ENCODE measurements at places on chromosomes 7 and 10.
A peak's percentile ranks its signal among the peaks of the same experiment; 100 is the strongest.

GRCh38 chr7:24730018-24730369 lies 27.3 kb downstream of the GSDME start:
- ATAC-seq, result peak; percentile 30
- H3K27ac ChIP-seq, result no peak overlapping the region
- peaks cover 14% of the 10 kb centered on the region for H3K4me1 ChIP-seq
- H3K27me3 ChIP-seq, result peaks cover 25% of the 10 kb centered on the region
- H3K4me3 ChIP-seq, result no peak overlapping the region

DNA sequence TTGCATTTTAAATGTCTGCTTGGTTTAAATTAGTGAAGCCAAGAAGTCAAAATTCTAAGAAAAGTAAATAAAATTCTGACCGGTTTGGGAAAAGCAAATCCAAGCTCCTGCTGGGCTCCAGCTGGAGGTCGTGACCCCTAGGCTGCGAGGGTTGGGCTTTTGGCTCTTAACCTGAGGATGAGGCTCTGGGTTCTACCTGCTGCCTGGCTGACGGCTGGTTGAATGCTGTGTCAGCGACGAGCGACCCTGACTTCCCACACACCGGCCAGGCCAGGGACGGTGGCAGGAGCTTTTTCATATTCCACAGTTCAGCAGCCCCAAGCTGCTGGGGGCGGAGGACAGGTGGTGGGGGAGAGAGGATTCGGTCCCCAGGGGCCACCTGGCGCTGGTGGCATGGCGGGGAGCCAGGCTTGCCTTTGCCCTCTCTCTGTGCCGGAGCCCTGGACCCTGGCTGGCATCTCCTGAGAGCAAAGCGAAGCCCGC lies 843 bp upstream of the PLPP4 start:
- ATAC-seq, result no peak
- peaks cover 22% of the 10 kb centered on the region for H3K27me3 ChIP-seq
- H3K4me3 ChIP-seq, result no peak overlapping the region
- H3K27ac ChIP-seq, result no peak overlapping the region
- no peaks in the 10 kb centered on the region for H3K4me1 ChIP-seq

DNA sequence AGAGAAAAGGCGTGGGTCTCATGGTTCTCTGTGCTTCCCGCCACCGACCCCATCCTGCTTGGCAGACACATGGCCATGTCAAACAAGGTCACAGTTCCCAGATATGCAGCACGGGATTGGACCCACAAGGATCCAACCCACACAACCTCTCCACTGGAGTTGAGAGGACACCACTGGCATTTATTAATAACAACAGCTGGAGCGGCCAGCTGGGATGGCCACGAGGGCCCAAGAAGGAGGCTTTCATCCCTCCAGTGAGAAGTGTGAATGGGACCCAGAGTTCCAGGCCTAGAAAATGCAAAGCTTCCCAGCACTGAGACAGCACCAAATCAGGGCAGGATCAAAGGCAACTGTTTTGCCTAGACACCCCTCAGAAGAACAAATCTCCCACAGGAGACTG lies 31.5 kb downstream of the FGFR2 start:
- no peaks in the 10 kb centered on the region for H3K27me3 ChIP-seq
- H3K27ac ChIP-seq, result no peak overlapping the region
- H3K4me3 ChIP-seq, result no peak overlapping the region

- ATAC-seq, result no peak
- H3K27me3 ChIP-seq, result no peaks in the 10 kb centered on the region
- H3K4me3 ChIP-seq, result peak overlapping the region; percentile 59
- H3K27ac ChIP-seq, result no peak overlapping the region
- peaks cover 27% of the 10 kb centered on the region for H3K4me1 ChIP-seq
Measured at GRCh38 chr7:2956076-2956475, 87.6 kb downstream of the CARD11 start.

- no peak overlapping the region for H3K4me3 ChIP-seq
- ATAC-seq, result peak; percentile 63
- peaks cover 23% of the 10 kb centered on the region for H3K27me3 ChIP-seq
- H3K4me1 ChIP-seq, result peaks cover 12% of the 10 kb centered on the region
Measured at GRCh38 chr7:155965010-155965409, 152.7 kb upstream of the SHH start.

DNA sequence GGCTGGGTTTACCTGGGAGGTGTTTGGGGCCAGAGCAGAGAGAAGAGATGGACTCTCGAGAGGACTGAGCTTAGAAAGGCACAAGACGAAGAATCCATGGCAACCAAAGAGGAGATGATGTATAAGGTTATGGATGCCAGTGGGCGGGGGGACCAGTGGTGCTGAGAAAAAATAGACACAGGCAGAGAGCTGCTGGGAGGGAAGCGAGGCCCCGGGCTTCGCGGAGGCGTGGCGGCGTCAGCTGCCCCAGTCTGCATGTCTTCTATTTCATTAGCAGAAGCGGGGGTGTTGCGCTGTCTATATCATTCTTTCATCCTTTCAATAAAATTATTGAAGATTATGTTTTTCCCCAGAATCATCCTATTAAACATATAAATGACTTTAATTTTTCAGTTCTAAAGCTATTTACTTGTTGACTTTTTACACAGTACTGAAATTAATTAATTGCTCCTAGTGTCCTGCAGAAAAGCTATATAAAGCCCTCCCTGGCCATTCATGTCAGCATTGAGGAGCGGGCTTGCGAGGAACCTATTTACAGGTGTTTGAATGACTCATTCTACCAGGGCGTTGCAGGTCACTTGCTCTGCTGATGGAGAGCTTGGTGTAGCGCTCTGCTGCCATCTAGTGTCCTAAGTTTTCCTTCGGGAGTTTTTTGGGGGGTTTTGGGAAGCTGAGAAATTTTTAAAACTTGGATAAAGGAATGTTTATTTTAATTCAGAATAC lies 42.9 kb upstream of the BHLHA15 start:
- peak; percentile 86 for ATAC-seq
- no peak overlapping the region for H3K27ac ChIP-seq
- peaks cover 13% of the 10 kb centered on the region for H3K36me3 ChIP-seq
- H3K4me3 ChIP-seq, result no peak overlapping the region

DNA sequence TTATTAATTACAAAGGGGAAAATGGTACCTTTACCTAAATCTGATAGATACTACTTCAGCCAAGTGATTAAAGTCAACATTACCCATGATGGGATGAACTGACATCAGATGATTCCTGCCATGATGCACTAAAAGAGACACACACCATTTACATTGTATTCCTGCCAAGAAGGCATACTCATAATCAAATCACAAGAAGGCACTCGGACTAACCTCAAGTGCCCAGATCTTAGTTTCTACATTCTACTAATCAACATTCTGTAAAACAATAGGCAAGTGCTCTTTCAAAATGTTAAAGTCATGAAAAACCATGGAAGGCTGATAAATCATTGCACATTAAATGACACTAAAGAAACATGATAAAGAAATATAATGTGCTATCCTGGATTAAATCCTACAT lies 44.4 kb downstream of the SLC35G1 start:
- no peak for ATAC-seq
- no peak overlapping the region for H3K27ac ChIP-seq
- no peaks in the 10 kb centered on the region for H3K4me1 ChIP-seq
- no peaks in the 10 kb centered on the region for H3K27me3 ChIP-seq
- no peak overlapping the region for H3K4me3 ChIP-seq
- no peaks in the 10 kb centered on the region for H3K36me3 ChIP-seq

GRCh38 chr10:73786512-73786885 lies 1.1 kb downstream of the ZSWIM8 start:
- H3K4me3 ChIP-seq, result peak overlapping the region; percentile 93
- no peaks in the 10 kb centered on the region for H3K27me3 ChIP-seq
- no peak for ATAC-seq
- H3K4me1 ChIP-seq, result peaks cover 5% of the 10 kb centered on the region

Data from activated T-helper 17 cell treated with anti-CD3 and anti-CD28 coated beads, Interleukin-2, amount 50 U/mL, for 72 hours (primary cell).